ENCODE measurements at places on chromosomes 3 and 15.

DNA sequence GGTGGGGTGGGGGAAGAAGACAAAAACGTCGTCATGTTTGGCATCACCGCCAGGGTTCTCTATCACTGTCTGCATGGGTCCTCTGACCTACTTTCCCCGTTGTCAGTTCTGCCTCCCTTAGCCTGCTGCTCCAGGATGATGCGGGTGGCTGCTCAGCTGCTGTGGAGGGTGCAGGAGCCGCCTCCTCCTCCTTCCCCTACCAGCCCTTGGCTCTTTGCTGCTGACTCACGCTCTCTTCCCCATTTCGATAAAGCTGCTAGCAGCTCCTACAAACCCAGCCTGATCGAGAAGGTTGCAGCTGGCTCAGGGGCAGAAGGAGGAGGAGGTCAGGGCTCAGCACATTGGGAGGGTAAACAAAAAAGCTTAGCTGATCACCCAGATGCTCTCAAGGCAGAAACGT, 49.5 kb upstream of the SEC13 start:
- DNase-seq = no peak

DNA sequence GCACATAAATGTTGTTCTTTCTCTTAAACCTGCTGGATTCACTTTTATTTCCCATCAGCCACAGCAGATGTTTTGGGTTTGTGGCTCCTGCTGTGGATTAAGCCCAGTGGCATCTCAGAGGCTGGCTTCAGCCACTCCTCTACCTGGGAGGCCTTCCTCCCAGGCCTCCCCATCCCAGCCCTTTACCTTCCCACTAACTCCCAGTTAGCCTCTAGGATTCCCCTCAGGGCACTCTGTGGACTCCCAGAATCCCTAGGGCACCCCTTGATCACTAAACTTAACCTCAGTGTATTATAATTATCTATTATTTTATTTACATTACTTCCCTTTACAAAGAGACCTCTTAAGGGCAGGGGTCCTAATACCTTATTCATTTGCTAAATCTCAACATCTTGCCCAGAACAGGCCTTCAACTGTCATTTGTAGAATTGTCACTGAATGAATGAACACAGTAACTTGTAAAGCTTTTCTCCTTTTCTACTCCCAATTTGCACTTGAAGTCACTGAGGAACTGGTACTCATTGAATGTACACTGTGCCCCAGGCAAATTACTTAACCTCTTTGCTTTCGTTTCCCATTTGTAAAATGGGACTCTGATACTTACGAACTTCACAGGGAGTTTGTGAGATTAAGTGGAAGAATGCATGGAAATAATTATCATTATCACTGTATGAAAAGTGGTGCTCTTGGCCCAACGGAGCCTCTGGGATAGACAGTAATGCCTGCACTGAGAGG, 8.3 kb downstream of the CCDC13 start:
- DNase-seq = no peak

GRCh38 chr3:38116471-38117162, 20.3 kb downstream of the ACAA1 start:
- DNase-seq = no peak

DNA sequence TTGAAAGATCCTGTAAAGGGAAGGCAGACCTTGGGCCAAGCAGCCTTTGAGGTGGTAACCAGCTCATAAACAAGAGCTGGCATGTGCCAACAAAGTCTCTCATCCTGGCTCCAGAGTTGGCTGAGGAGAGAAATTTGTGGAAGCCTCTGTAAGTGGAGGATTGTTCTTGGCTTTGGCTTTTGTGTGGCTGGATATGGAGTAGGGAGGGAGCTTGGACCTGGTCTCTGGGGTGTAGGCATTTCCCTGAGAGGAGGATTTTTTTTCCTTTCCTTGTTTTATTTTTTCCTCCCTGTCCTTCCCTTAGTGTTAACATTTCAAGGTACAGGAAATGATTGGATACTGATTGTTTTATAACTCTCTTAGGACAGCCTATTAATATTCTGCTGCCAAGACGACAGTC, 60.8 kb downstream of the ZNF609 start:
- no peak for DNase-seq

GRCh38 chr3:135966271-135966961, 888 bp downstream of the PPP2R3A start:
- DNase-seq = no peak

DNA sequence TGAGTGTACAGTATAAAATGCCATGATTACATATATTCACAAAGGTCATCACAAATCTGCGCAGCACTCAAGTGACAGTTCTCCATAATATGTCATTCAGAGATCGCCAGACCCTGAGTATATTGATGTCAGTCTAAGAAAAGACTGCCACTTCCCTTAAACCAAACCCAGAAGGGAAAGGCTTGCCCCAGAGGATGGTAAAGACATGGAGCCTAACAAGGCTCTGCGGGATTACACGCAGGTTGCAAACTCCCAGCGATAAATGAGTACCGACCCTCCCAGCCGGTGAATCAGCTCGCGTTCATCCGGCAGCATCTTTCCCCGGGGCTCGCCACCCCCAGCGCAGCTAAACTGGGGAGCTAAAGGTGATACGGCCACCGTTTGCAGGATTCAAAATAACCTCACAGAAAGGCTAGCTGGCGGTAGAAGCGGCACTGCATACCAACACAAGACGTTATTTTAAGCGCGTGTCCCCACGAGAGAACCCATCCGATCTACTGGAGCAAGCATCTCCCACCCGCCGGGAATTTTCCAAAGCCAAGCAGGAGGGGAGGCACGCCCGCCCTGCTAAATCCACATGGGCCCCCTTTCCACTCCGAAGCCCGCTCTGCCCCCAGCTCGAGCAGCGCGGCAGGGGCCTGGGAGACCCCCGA, 643 bp downstream of the MYO5A start:
- DNase-seq = no peak

- DNase-seq = no peak
These were observed 121.0 kb downstream of the ZNF609 start for GRCh38 chr15:64581408-64581761.

DNA sequence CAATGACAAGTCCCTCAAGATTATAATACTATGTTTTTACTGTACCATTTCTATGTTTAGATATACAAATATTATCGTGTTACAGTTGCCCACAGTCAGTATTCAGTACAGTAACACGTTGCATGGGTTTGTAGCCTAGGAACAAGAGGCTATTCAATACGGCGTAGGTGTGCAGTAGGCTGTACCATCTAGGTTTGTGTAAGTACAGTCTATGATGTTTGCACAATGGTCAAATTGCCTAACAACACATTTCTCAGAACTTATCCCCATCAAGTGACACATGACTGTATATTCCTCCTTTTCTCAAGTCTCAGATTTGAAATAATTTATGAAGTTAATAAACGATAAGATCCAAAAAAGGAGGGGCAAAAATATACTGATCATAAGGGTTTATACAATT, 21.7 kb downstream of the ZDHHC3 start:
- no peak for DNase-seq

GRCh38 chr3:106913111-106913698, 464.0 kb upstream of the CCDC54 start:
- DNase-seq = no peak

- no peak for DNase-seq
These were observed 27.1 kb upstream of the RORA start for GRCh38 chr15:61256231-61256630.

- no peak for DNase-seq
These were observed 5.2 kb downstream of the TBC1D2B start for GRCh38 chr15:78072080-78072892.

- DNase-seq = no peak
These were observed 36.8 kb upstream of the KLHL25 start for GRCh38 chr15:85831415-85832113.

DNA sequence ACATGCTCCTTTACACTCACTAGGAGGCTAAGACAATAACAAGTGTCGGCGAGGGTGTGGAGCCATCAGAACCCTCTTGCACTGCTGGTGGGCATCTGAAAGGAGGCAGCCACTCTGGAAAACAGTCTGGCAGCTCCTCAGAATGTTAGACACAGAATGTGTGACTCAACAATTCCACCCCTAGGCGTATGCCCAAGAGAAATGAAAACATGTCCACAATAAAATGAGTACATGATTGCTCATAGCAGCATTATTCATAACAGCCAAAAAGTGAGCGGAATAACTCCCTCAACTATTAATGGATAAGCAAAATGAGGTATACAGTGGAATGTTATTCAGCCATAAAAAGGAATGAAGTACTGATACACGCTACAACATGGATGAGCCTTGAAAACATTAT, 57.8 kb downstream of the WNT7A start:
- peak; percentile 34 for DNase-seq

GRCh38 chr3:23829242-23829934, 23.6 kb downstream of the UBE2E1 start:
- DNase-seq = no peak

DNA sequence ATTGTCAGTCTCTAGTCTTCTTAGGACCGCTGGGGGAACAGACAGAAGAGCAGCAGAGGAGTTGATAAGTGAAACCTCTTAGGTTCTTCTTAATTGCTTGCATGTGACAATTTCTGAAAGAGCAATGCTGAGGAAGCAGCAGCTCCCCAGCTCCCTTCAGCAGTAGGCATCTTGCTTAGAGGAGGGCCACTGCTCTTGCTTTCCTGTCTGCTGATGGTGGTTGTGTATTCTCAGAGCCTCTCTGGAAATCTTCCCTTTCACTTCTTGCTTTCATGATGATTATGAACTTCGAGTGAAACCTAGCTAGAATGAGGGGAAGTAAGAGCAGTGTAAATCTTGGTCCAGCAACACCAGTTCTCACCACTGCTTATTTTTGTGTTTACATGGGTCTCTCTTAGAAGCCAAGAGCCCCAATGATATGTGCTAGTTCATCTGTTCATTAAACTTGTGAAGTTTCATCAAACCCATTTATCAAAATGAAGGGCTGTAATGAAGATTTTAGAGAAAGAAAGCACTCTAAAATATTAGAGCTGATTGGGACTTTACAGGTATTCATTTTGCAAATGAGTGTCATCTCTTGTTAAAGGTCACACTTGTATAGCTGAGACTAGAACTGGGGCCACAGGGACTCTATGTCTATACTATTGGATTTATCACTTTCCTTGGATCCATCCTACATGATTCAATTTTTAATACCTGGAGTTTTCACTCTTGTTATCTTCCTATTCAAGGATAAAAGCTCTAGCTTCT, 246.7 kb downstream of the LPP start:
- no peak for DNase-seq

DNA sequence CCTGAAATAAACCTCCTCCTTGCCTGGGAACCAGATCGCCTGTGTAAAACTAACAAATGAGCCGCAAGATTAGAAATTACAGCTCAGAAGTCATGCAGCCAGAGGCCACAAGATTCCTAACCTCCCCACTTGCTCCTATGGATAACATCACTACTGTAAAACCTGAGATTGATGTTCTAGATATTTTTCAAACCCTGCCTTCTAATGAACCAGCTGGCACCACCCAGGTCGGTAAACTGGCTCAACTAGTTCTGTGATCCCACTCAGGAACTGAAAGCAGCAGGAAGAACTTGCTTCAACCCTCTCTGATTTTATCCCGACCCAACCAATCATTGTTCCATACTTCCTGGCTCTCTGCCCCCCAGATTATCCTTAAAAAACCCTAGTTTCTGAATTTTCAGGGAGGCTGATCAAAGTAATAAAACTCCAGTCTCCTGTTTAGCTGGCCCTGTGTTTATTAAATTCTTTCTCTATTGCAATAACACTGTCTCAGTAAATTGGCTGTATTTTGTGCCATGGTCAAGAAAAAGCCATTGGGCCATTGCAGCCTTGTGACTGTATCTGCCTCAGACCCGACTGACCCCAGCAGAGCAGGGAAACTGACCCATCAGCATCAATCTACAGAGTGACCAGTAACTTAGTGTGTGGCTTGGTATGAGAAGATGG, 98.9 kb downstream of the RPLP1 start:
- DNase-seq = no peak

DNA sequence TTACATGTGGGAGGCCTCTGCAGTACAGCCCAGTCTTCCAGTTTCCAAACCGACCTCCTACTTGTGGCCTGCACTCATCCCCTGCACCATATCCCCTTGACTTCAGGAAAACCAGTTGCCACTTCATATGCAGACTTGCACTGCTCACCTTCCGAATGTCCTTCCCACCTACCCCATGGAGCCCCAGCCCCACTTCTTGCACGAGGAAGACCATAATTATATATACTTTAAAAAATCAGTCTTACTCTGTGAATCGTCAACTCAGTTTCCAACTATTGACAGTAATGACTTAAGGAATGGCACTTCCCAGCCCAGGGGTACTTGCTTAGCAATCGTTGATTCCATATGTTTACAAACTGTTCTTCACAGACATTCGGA, 136.1 kb downstream of the OPA1 start:
- no peak for DNase-seq

DNA sequence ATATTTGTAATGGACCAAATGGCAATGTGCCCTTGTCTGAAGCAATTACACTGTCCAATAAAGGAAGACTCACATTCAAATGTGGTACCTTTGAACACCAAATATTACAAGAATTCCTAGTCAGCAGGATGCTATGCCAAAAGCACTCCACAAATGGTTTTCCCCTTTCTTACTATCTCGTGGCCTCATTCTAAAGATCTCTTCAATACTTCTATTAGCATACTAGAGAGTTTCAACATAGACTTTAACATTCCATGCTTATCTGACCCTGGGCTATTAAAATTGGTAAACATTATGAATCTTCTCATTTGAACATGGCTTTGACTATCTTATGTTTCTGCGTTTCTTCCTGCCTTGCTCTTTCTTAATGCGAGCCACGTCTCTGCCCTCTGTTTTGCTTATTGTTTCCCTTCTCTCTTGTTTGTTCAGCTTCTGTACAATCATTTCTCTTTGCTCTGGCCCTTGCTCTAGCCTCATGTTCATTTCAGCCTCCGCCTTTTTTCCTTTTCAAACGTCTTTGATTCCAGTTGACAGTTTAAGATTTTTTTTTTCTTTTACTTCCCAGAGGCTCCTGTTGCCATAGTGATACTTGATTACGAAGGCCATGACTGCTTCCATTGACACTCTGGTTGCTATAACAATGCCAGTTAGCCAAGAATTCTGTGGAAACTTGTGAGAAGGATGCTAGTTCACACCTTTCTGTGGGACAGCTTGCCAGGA, 49.5 kb upstream of the SLC9A9 start:
- DNase-seq = no peak

DNA sequence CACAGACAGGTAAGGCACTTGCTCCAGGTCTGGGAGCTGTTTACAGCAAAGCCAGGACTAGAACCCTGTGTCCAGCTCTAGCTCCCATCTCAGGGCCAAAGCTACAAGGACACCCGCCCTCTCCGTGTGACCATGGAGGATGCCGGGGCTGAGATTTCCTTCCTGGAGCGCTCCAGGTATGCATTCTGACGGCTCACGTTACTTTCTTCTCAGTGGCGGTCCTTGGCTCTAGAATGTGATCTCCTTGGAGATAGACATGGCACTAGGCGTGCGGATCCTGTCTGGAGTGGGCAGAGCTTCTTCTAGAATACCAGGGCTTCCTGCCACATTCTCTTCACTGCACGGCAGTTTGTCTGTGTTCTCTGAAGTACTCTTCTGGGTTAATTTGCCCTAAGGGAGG, 185.7 kb downstream of the OPA1 start:
- DNase-seq = no peak

DNA sequence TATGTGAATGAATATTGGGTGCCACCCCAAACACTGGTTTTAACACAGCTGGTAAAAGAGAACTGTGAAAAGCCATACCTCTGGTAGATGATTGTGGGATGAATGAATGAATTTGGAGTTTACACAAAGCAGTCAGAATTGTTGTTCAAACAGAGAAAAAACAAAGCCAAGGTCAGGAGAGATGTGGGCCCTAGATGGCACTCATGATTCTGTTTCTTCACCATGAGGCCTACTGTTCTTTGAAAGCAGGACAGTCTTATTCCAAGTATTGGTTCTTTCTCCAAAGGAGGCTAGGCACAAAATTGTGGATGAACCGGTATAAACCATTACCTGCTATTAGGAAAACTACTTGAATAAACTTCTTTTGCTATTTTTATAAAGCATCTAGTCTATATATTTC, 97.6 kb downstream of the SAMMSON start:
- no peak for DNase-seq

Measured in LoVo (cell line).